GM04504 (cell line): ENCODE measurements at places on chromosomes 3 and 15.

GRCh38 chr15:87209891-87210689, 1046.4 kb downstream of the NTRK3 start:
- no peak for DNase-seq

- DNase-seq = no peak
These were observed 114.1 kb downstream of the ZNF609 start for GRCh38 chr15:64574301-64575017.

DNA sequence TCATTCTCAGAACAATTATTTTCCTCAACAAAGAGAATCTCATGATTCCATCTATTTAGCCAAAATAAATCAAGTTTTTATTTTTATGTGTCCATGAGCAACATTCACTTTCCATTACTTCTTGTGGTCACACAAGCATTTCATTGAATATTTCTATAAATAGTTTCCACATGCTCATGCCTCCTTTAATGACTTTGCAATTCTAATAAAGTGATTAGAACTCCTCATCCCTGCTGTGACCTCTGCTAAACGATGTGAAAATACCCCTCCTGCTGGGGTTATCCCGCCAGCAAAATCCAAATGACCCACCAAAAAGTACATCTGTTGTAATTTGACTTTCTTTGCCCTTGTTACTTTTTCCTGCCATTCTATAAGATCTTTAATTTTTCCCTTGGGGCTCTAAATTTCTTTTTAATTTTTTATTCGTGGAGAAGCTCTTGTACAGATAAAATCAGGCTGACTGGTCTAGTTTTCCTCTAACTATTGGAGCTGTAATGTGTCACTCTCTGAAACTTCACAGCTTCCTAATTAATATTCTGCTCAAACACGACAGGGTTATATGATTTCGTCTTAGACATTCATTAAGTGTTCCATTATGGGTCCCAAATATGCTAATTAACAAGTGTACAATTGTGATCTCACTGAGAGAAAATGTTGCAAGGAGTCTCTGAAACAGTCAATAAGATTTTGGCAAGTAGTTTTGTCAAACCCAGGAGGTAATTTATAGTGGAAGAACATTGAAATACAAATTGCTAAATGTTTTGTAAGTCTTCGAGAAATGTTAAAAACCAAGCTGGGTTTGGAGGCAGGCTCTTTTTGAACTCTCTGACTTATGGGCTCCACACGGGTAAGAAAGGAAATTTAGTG, 533.1 kb upstream of the NAALADL2 start:
- peak; percentile 78 for DNase-seq

DNA sequence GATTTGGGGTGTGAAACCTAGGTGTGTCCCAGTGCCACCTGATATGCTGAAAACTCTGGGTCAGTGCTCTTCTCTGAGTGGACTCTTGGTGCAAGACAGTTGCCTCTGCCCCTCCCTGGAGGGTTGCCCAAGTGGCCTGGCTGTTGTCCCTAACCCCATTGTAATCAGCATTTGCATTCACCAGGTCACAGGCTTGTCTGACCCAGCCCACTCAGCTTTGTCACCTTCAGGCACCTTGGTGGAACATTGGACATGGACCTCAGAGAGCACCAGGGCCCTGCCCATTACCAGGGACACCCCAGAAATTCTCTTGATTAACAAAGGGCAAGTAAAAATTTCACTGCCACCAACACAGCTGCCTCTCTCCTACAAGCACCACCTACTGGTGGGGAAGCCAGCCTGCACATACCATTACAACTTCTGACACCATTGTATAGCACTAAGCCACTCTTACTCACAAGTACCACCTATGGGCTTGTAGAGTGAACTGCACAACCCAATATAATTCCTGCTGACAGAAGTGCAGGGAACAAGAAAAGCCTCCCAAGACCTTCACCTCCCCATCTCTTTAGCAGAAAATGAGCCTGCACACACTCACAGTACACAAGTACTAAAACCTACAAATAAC, 324.6 kb downstream of the EPHA6 start:
- no peak for DNase-seq

DNA sequence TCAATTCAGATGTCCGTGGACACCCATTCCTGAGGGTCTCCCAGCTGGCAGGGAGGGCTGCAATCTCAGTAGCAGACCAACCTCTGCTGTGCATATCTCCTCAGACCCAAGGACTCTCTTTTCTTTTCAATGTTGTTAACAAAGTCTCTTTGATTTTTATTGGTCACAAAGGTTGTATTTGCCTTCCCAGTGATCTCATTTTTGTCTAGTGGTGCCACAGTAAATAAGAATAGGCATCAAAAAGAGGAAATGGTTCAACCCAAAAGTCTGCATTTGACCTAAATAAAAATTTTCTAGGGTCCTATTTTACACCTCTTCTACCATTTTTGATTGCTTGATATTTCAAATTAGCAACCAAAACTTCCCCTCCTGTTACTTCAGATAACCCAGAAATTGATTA, 225.9 kb downstream of the CDIN1 start:
- no peak for DNase-seq

- DNase-seq = no peak
These were observed 38.6 kb downstream of the OSBPL10 start for GRCh38 chr3:31942446-31942845.

GRCh38 chr15:51621936-51622603, 501 bp downstream of the DMXL2 start:
- peak; percentile 23 for DNase-seq

DNA sequence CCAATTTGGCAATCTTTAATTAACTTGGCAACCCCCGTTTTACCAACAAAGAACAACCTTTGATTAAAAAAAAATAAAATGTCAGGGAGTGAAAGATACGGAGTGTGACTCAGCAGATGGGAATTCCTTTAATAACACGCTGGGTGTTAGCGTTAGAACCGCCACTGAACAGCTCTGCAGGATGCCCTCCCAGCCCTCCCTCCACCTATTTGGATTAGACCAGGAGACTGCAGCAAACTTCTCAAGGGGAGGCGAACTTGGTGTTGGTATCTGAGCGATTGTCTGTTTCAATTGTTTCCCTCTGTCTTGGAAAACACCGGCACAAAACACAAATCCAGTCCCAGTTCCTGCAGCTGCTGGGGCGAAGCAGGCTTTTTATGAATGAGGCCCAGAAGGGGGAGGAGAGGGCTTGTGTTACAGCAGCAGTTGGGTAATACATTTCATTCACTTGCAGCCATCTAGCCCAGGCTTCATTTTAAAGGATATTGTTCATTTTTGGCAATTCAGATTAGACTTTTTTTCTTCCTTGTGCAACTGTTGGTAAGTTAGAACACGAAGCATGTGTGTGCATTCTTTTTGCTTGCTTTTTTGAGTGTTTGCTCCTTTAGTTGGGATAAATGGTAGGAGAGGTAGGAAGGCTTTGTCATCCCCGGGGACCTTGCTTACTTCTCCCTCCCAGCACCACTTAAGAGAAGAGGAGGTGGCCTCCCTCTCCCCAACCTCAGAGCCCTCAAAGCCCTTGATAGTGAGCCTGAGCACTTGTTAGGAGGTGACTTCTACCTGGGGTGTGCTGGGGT, 152.3 kb downstream of the IGF1R start:
- peak; percentile 62 for DNase-seq

- no peak for DNase-seq
These were observed 114.8 kb upstream of the COL8A1 start for GRCh38 chr3:99523431-99524127.

DNA sequence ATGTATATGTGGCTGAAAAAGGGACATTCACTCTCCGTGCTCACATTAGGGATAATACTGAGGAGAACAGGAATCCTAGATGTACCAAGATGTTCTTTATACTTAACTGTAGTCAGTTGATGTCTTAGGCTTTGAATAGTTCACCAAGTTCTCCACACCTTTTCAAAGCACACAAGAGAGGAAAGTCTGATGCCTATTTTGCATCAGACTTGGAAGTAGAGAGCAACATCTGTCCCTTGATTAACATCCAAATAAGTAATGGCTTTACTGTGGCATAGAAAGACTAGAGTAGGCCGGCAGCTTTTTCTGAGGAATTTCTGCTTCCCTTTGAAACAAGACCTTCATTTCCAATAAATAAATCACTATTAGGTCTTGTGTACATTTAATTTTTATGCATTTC, 34.0 kb downstream of the PIGB start:
- no peak for DNase-seq

- DNase-seq = no peak
These were observed 2.9 kb downstream of the SCN5A start for GRCh38 chr3:38646630-38647029.

DNA sequence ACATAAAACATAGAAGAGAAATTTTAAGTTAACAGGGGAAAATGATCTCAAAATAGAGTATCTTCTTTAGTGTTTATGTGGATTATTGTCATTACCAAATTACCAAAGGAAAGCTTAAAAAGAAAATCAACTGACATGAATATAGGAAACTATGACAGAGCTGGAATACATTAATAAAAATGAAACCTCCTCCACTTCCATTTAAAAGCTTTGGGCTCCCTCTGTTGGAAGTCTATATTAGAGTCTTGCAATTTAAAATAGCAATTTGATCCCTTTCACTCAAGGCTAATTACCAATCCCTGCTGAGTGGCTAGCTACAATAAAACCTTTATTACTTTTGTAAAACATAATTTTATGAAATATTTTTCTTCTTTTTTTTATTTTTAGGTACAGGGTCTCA, 61.4 kb upstream of the IMPG2 start:
- DNase-seq = peak; percentile 17

DNA sequence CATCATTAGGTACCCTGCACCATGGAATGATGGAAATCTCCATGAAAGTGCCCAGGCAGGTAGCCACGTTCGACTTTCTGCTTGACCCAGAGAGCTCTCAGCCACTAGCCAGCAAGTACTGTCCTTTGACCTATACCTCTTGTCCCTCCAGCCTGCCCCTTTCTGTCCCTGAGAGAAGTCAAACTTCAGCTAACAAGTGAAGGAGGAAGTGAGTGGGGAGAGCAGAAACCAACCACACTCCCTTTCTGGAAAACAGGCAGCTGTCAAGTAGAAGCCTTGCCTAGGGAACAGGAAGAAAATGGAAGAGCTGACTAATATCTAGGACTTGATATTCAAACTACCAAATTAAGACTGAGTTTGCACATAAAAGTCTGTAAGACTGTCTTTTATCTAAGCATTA, 30.3 kb upstream of the FSTL1 start:
- DNase-seq = no peak

DNA sequence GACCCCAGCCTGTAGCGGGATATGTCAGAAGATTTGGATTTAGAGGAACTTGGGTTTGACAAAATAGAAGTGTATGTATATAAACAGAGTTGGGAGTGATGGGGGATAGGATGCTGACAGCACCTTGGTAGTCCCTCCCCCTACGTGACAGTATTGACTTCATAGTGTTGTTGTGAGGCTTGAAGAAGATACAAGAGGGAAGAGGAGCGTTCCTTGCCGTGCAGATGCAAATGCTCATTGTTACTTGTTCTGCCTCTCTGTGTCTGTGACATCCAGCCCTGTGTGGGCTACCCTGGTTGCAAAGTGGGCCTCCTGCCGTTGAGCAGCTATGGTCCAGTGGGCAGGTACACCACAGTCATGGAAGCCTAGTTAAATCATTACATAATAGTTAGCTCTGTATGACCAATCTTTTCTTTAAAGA, 45.0 kb downstream of the SMAD3 start:
- no peak for DNase-seq

DNA sequence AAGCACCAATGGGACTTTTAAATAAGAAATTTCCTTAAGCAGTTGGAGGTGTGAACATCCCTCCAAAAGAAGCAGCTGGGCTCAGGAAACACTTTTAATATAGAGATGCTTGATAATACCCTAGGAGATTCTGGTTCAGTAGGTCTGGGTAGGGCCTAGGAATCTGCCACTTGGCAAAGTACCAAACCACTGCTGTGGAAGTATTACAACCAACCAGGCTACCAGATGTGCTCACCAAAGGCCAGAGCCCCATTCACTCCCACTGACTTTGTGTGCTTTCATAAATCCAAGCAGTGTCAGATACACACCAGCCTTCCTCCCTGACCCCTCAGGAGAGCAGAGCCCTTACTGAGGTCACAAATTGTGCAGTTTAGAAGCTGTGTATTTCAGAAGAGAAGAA, 162.6 kb downstream of the CCNL1 start:
- peak; percentile 28 for DNase-seq

DNA sequence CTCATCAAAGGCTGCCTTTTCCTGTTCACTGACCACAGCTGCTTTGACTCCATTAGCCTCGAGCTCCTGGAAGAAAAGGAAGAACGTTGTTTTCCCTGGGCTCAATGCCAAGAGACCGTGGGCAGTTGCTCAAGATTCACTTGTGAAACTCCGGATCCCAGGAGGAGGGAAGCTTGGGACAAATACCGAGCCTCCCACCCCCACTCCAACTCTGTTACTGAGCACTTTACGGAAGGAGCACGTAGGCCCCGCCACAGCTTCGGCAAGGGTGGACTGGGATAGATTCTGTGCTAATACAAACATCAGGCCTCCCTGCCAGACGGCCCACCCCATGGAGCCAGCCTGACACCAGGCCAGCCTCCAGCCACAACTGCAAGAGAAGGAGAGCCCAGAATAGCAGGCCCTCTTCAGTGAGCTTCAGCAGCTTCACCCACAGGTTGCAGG, 10.8 kb upstream of the FANCD2 start:
- DNase-seq = peak; percentile 95

DNA sequence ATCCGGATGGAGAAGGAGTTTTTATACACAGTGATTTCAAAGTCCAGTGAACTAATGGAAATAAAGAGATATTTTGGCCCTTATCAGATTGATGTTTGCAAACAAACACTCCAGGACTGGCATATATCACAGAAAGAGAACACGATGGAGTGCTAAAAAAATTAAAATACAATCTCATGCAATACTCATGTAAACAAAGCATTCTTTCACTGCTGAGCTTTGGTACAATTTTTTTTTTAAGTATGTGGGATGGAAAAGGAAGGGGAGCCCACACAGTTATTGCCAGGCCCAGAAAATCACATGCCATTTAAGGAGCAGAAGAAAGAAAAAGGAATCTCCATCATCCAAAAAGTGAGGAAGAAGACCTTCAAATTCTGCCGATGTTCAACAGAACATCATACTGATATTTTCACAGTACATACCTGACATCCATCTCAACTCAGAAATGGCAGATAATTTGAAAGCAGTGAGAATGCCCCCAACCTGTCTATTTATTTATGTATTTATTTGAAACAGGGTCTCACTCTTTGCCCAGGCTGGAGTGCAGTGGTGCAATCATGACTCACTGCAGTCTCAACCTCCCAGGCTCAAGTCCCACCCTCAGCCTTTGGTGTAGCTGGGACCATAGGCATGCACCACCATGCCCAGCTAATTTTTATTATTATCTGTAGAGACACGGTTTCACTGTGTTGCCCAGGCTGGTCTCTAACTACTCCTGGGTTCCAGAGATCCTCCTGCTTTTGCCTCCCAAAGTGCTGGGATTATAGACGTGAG, 107.5 kb upstream of the SLC2A2 start:
- DNase-seq = no peak

DNA sequence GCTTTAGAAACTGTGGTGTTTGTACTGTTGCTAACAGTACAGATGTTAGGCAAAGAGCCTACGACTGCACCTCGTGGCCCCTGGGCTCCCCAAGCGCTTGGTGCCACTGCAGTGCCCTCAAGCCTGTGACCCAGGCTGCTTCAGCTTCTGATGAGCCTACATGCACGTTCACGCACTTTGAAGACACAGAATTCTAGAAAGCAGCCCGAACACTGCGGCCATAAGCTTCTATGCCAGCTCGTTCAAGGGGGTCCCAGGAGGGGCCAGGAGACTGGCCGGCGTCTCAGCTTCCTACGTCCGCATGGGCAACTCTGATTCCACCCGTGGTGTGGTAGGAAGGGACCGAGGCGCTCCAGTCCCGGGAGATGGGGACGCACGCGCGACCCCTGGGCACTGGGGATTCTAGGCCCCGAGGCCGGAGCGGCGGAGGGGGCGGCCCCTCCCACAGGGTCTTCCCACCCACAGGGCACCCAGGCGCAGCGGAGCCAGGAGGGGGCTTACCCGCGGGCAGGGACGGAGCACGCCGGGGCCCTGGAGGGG, 653 bp downstream of the MYO5C start:
- DNase-seq = no peak
